Activated CD4-positive, CD25-positive, alpha-beta regulatory T cell treated with anti-CD3 and anti-CD28 coated beads, Interleukin-2, amount 50 U/mL, for 16 hours (primary cell): ENCODE measurements at places on chromosomes 7 and 10.

- no peak for DNase-seq
Observed at GRCh38 chr10:113326160-113327111, 226.4 kb upstream of the HABP2 start.

DNA sequence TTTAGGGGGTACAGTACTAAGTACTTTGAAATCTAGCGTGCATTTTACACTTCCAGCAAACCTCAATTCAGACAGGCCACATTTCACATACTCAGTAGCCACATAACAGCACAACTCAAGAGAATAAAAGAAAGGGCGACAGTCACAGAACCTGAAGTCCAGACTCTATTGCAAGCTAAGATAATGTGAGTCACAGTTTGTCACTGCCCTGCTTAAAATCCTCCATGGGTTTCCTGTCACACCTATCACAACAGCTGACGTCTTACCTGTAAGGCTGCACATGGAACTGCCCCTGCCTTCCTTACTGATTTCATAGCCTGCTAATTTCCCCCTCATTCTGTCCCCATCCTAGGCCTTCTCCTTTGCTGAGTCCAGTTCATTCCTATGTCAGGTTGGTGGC lies 16.1 kb upstream of the CDK14 start:
- DNase-seq: no peak

GRCh38 chr10:79186486-79187120 lies 117.8 kb downstream of the ZMIZ1 start:
- DNase-seq: no peak

GRCh38 chr7:106693677-106694353 lies 32.9 kb upstream of the CCDC71L start:
- no peak for DNase-seq

DNA sequence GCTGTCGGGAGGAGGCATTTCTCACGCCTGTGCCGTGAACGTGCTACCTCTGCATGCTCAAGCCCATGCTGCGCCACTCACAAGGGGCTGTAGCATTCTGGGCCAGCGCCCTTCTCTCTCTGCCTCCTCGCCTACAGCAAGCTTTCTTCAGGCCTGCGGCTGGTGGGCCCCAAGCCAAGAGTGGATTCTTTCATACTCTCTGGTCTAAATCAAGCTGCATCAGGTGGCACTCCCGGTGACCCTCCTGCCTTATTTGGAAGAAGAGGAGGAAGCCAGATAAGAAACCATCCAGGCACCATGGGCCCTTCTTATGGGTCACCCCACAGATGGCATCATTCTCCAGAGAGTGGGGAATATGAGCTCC lies 86.7 kb upstream of the DUSP5 start:
- DNase-seq: no peak

- no peak for DNase-seq
Observed at GRCh38 chr7:22329816-22330524, 27.0 kb downstream of the RAPGEF5 start.
